ENCODE measurements at places on chromosomes 11 and 22. TPM values are rescaled to one million over a fixed set of nuclear protein-coding genes. Genes with fewer than 3 reads are reported as not detected.

Gene KRTAP5-9
- not detected for total RNA-seq

DNA sequence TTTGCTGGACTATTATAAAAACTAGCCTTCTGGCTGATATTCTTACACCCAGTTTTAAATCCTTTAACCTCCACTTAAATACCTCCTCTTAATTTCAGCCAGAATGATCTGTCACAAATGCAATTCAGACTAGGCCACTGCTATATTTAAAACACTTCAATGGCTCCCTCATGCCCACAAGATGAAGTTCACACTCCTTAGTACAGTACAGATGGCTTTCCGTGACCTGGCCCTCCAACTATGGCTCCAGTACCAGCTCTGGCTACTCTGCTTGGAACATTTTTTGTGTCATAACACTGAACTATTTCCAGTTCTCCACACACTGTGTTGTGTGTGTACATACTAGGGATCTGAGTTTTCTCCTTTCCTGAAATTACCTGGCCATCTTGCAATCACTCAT lies 353.4 kb downstream of the SOX6 start:
- DNase-seq: no peak

- DNase-seq: no peak
Observed at GRCh38 chr11:70567680-70568034, 169.3 kb downstream of the CTTN start.

GRCh38 chr11:101082813-101083212 lies 46.8 kb downstream of the PGR start:
- no peak for DNase-seq

DNA sequence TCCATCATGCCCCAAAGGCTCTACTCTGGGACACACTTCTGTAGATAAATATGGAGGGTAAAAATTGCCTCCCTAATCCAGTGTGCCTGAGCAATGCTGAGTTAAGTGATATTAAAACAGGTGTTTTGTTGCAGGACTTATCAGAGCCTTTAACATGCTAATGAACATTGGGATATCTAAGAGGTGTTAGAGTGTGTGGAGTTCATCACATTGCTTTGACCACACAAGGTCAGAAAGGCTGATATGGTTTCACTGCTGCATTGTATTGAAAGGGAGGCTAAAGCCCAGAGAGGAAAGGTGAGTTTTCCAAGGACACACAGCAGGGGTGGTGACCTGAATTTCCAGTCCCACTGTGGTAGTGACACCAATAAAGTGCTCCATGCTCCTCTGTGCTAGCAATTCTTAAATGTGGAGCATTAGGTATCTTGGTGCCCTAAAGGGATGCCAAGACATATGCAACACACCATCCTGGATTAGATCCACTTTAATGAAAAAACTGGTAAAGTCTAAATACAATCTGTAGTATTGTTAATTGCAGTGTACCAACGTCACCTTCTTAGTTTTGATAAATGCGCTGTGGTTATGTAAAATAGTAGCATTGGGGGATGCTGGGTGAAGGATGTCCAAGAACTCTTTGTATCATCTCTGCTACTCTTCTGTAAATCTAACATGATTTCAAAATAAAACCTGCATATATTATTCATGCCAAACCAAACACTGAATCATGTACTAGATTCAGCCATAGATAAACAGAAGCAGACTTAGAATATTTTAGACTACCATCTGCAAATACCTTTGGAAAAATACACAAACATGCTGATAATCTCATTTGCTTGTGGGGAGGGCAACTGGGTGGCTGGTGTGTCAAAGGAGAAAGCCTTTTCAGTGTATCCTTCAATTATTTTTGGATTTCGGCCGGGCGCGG lies 45.8 kb downstream of the MIAT start:
- no peak for DNase-seq

Gene CYTH4
- 177 TPM for total RNA-seq

Gene RASSF10
- total RNA-seq: not detected

Gene TREH
- total RNA-seq: not detected

Gene PLET1
- total RNA-seq: not detected

Gene TESMIN
- total RNA-seq: 5.8 TPM

DNA sequence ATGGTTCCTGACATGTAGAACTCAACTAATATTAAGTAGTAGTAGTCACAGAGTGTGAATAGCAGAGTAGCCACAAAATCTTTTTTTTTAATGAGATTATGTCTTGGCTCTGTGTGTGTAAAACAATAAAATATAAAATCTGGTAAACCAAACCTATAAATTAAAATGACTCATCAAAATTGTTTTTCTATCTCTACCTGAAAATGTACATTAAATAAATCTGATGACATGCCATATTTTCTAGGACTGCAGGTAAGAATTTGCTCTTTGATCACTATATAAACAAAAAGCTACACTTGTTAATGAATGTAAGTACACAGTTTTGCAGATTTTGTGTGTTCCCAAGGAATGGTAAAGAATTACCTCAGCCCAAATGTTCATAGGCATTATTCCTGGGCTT lies 1231.5 kb downstream of the JRKL start:
- DNase-seq: no peak

Gene ENTHD1
- 0.47 TPM for total RNA-seq

Gene C11orf52
- total RNA-seq: not detected

DNA sequence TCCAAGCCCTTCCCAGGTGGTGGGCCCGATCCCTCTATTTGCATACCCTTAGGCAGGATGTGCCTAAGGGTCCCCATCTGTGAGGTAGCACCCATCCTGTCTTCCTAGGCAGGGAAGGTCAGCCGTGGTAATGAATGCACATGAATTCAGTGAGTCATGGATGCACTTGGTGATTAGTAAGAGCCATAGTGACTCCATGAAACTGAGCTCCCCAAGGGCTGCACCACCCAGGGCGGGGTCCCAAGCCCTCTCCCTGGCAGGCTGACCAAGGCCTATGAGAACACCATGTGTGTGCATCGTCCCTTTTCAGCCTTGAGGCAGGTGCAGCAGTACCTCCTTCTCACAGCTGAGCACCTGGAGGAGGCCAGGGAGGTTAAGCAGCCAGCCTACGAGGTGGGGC lies 15.6 kb upstream of the SUSD2 start:
- no peak for DNase-seq

DNA sequence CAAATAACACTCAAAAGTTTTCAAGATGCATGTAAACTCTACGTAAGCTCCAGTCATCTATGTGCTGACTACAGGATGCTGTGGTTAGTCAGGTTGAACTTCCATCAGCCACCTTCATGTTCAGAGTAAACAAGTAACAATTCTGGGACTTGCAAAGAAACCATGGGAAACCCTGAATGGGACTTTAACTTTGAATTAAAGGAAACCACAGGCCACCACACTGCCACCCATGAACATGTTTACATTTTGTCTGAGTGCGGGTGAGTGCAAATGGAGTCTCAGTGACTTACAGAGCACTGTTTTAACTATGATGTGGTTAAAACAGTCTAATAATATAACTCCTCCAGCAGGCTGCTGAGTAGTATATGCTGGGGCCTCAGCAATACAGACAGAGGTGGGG lies 12.9 kb upstream of the SYTL2 start:
- peak; percentile 94 for DNase-seq

Gene PANX1
- total RNA-seq: 7.6 TPM

DNA sequence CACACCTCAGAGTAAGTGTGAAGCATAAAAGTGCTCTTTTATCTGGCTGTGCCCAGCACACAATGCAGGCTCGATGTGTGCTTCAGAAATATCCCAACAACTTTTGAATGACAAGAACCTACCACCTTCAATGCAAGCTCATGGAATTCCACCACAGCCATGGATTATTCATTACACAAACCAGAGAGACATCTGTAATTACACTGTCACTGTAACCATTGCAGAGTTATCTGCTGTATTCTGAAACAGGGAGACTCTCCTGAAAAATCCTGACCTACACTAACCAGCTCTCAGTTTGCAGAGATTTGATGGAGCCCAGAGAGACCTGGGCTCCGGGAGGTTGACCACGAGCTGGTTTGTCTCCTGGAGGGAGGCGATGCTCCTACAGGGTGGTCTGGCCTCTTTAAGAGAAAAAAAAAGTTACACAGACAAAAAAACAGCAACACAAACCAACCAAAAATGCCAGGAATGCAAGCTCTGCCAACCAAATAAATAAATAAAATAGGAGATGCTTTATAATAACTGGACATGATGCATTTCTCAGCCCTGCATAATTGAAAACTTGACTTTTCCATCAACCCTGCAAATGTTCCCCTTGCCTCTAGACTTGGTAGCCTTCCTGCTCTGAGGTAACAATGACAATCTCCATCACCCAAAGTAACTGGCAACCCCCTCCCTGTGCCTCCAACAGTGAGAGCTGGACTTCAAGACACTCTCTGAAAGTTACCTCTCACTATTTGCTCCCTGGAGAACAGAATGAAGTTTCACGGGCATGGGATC lies 69.7 kb downstream of the ETS1 start:
- DNase-seq: no peak

DNA sequence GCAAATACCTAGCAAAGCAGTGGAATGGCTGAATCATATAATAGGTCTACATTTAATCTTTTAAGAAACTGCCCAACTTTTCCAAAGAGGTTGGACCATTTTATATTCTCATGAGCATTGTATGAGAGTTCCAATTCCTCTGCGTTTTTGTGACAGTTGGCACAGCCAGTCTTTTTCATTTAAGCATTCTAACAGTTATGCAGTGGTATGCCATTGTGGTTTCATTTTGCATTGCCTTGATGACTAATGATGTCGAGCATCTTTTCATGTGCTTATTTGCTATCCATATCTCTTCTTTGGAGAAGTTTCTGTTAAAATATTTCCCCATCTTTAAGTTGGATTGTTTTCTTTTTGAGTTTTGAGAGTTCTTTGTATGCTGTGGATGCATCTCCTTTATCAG lies 38.7 kb downstream of the EIF3F start:
- DNase-seq: no peak

DNA sequence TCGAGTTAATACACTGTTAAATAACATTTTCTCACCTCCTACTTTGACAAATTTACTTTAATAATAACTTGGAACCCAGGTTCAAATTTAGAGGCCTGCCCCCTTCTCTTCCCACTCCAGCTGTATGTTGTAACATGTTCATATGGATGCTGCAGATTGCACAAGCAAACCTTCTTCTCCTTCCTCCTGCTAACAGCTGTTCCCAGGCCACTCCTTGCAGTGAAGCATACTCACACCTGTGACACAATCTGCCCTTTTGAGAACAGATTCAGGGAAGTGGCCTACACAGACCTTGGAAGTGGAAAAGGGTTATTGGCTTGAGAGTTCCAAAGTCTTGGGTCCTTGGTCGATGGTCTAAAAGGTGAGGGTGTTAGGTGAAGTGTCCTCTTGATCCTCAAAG lies 131.9 kb downstream of the TEAD1 start:
- DNase-seq: no peak

Gene EXPH5
- 4.0 TPM for total RNA-seq

Gene GDPD4
- total RNA-seq: not detected

Gene SCGB2A2
- total RNA-seq: not detected

Gene SLC43A1
- total RNA-seq: 18.1 TPM

DNA sequence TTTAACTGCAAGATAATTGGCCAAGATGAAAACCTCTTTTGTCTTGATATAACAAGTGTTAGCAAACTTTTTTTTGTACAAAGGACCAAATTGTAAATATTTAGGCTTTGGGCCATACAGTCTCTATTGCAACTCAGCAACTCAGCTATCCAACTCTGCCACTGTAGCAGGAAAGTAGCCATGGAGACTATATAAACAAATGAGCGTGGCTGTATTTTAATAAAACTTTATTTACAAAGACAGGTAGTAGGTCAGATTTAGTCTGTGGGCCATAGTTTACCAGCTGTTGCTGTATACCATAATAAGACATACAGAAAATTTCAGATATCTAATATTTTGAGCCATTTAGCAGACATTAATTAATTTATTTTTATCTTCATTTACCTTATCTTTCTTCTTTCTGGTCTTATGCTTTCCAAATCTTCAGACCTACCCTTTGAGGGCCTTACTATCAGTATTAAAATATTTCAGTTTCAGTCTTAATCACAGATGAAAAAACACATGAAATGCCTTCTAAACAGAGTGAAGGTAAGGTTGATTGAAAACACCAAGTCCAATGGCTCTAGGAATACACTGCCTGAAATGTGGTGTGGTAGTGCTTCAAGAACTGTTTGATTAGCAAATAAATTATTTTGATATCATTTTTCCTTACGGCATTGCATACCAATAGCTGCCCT lies 256.9 kb upstream of the CTSC start:
- no peak for DNase-seq

Gene NTM
- total RNA-seq: not detected

- no peak for DNase-seq
Observed at GRCh38 chr11:112307616-112308015, 47.0 kb upstream of the PLET1 start.

- no peak for DNase-seq
Observed at GRCh38 chr11:36501236-36501635, 8.8 kb downstream of the TRAF6 start.

- no peak for DNase-seq
Observed at GRCh38 chr11:103805688-103806009, 230.8 kb upstream of the DDI1 start.

- DNase-seq: no peak
Observed at GRCh38 chr22:19412478-19412877, 19.1 kb downstream of the HIRA start.

DNA sequence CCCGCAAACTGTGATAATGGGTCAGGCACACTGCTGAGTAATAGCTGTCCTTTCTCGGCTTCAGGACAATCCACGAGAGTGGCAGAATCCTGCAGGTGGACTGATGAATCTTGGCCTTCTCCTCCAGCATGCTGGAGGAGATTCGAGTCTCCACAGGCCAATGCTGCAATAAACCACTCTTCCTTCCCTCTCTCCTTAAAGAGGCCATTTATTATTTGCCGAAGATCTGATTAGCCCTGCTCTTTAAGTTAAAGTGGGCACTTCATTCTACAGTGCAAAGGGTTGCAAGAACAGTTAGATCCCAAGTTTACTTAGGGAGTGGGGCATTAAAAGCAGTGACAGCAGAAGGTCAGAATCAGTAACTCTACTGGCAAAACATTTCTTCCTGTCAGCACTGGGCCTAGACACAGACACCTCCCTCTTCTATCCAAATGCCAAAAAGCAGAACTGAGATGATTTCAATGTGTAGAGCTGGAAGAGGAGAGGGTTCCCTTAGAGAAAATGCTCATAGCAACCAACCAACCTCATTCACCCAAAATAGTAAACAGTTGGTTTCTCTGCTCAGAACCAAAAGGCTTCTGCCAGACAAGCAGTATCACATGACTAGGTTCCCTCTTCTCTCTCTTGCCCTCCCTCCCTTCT lies 121.7 kb downstream of the SGSM3 start:
- DNase-seq: peak; percentile 32

GRCh38 chr22:47597041-47597440 lies 834.6 kb downstream of the TBC1D22A start:
- no peak for DNase-seq

Gene CLCF1
- total RNA-seq: 6.4 TPM

DNA sequence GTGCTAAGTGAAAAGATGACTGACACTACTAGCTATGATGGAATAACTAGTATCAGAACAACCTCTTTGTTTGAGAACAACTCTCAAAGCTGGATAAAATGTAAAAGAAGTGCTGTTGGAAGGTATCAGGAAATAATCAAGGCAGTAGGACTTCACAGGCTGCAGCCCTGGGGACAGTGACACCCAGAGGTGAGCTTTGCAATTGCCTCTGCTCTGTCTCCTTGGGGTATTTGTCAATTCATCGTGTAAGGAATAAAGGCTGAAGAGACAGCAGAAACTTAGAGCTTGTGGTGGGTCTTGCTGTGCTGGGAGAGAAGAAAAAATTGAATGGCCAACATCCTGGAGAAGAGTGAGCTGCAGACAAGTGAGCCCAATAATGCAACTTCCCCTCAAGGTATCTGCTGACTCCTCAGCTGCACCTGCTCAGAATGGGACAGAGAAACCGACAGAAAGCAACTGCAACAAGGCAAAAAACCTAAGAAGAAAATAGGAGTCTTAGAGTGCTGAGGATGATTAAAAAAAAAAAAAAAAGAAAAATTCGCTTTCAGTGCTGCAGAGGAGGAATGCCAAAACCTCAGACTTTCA lies 141.1 kb downstream of the RCN1 start:
- no peak for DNase-seq

Data from CD4-positive, alpha-beta memory T cell (primary cell).